ENCODE measurements at places on chromosomes 3 and 15. TPM values are rescaled to one million over a fixed set of nuclear protein-coding genes. Genes with fewer than 3 reads are reported as not detected.

Gene GALNT15
- total RNA-seq = 5.8 TPM

GRCh38 chr15:65211482-65211982, 259 bp upstream of the CILP start:
- peak; percentile 78 for DNase-seq

Gene ARRDC4
- 15.9 TPM for total RNA-seq

- DNase-seq = no peak
These were observed 43.1 kb upstream of the ADPGK start for GRCh38 chr15:72826611-72827010.

Gene GOLGA8T
- 0.65 TPM for total RNA-seq

GRCh38 chr3:126530171-126531050, 6.5 kb downstream of the CHST13 start:
- DNase-seq = peak; percentile 89

Gene GPX1
- total RNA-seq = 136 TPM

DNA sequence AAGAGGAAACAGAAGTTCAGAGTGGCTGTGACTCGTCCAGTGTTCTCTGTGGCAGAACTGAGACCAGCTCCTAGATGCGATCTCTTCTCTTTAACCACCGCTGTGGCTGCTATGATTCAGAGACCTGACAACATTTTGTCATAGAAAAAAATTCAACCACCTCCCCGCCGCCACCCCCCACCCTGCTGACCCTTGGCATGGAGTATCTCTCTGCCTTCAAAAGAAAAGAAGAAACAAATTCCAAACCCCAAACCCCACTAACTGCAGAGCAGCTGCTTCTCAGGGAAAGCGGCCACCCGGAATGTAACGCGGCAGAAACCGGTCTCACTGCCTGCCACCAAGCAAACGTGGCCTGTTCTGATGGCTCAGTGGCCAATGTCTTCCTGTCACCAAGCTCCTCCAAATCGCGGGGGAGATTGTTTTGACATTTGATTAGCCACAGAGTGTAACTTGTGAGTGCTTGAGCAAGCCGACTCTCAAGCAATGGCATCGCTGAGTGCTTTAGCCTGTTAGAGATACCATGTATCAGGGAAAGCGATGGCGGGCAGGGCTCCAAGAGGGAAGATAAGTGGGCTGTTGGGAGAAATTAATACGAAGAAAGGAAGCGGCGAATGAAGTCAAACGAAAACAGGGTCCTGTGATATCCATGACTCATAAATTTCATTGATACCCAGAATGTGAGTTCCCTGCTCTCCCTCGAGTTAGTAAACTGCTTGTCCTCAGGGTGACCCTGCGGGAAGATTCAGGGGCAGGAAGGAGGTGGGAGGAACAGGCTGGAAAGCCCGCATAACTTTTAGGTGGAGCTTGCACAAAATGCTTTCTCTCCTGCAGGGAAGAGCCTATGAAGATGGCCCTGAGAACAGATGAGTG, 44.8 kb upstream of the TLE3 start:
- DNase-seq = no peak

DNA sequence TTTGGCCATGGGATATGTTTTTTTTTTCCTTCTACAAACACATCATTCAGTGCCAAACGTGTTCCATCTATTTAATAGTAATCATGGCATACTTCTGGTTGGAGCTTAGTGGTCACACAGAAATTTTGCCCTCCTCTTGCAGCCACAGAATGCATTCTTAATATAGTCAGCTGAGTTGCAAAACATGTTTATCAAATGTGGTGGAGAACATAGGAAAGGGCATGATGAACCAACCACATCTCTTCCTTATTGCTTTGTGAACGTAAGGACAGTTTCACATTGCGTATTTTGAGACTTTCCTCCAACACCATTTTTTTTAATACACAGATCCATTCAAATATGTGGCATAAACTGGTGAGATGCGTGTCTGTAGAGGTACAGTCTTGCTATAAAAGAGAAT, 106.8 kb downstream of the BBX start:
- no peak for DNase-seq

Gene ASB14
- 9.0 TPM for total RNA-seq

Gene SEMA7A
- total RNA-seq = 1.6 TPM

Gene BRK1
- total RNA-seq = 98.2 TPM
